ENCODE measurements at places on chromosomes 1 and 21.

- no peak for DNase-seq
Measured at GRCh38 chr1:5885471-5886139, 106.6 kb downstream of the NPHP4 start.

DNA sequence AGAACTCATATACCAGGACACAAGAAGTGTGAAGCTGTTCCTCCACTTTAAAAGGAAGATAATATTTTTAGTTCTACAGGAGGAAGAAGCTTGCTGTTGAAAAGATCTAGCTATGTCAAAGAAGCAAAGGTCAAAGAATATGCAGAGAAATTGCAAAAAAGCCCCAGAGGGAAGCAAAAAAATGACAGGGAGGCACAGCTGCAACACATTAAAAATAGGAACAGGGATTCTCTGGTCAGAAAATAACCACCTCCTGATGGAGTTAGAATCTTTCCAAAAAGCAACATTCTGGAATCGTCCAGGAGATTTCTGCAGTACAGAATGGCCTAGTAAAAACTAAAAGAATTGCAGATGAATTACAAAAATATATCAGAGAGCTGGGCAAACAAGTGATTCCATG lies 238.9 kb upstream of the PRMT6 start:
- DNase-seq = no peak

- no peak for DNase-seq
Measured at GRCh38 chr1:116911188-116911553, 1.5 kb downstream of the PTGFRN start.

- no peak for DNase-seq
Measured at GRCh38 chr1:107649023-107649422, 316.0 kb downstream of the VAV3 start.

DNA sequence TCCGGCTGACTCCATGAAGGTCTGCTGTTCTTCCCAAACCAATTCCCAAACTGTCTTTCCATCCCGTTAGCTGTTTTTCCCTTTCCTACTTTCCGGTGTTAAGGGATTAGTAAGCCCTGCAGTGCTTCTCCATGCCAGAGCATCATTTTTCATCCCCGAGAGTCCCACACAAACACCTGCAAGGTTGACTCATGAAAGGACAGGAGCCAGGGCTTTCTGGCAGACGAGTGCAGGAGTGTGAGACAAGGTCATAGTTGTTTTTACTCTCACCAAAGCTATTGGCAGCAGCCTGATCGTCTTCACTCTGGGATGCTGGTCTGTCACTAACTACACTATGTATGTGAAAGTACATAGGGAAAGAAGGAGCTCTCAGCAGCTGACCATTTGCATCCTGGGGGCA lies 10.2 kb upstream of the BECN2 start:
- peak; percentile 44 for DNase-seq

- DNase-seq = no peak
Measured at GRCh38 chr21:20997636-20998455, at the start of gene NCAM2. Gene NCAM2 (plus strand): TSS chr21:20998409.

DNA sequence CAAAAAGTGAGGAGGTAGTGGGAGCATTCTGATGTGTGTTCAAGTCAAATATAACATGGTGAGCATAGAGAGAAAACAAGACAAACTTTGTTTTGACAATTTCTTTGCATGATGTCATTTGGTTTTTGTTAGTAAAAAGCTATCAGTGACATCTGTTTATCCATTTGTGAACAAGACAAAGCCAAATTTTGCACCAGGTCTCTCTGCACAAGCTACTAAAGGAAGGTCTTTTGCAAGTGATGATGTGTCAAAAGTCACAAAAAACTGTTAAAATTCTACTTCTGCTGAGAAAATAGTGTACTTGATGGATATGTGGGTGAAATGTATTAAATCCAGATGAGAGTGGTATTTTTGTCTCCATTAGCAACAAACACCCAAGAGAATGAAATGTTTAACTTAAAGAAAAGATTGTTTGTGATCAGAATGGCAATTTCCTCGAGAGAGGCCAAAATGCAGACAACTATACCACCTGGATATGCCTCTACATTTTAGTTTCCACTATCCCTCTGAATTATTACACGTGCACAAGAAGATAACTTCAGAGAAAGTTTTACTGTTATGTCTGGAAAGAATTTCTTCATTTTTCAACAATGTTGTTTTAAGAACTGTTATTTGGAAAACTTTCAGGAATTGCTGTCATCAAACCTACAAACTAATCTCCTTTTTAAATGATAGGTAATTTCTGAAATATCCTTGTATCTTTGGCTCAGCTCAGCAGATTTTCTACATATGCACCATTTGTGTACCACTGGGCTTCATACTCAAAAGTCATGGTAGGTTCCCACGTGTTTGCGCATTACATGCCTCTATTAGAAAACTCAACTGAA lies 807.4 kb upstream of the ADGRL2 start:
- DNase-seq = no peak

- no peak for DNase-seq
Measured at GRCh38 chr1:2076826-2077225, 26.6 kb downstream of the PRKCZ start.

DNA sequence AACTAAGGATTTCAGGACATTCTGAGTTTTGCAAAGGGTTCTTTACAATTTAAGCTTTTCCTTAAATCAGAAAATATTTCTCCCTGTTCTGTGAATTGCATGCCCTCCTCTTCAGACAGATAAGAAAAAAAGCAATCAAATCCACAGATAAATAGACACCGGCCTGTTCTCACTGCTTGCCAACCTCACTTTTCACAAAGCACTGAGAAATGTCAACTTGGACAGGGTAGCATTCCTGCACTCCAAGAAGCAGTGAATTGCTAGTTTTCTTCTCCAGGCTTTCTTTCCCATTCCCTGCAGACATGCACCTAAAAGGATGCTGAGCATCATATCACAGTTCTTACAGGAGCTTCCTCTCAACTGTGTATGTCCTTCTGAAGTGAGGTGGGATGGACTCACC lies 226.0 kb downstream of the CHRM3 start:
- no peak for DNase-seq

Measured in MCF 10A (cell line).